ENCODE measurements at places on chromosomes 2 and 18.
A peak's percentile ranks its signal among the peaks of the same experiment; 100 is the strongest.

- no peak for DNase-seq
Measured at GRCh38 chr2:50720697-50721315, 311.1 kb downstream of the NRXN1 start.

DNA sequence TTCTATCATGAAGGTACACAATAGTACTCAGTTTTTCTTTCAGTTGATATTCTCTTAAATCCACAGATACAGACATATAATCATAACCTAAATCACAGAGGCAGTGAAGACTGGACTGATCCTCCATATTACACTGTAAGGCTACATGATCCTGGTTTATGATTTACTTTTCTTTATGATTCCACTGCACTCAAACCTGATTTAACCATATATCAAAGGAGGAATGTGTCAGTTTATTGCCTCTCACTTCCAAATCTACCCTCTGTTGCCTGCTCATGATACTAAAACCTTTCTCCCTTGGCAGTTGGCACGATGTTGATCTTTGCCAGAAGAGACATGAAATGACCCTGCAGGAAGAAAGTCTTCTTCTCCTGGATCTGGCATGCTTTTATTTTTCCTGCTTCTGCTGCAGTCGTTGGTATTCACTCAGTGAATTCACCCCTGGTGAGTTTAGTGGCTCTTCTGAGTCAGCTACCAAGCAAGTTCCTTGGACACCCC lies 426.4 kb downstream of the MBD2 start:
- no peak for DNase-seq

DNA sequence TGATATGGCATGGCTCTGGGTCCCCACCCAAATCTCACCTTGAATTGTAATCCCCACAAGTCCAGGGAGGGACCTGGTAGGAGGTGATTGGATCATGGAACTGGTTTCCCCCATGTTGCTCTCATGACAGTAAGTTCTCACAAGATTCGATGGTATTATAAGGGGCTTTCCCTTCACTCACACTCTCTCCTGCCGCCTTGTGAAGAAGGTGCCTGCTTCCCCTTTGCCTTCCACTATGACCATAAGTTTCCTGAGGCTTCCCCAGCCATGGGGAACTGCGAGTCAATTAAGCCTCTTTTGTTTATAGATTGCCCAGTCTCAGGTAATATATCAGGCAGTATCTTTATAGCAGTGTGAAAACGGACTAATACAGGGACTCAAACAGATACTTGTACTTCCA lies 50.4 kb upstream of the ZNF532 start:
- no peak for DNase-seq

- DNase-seq = no peak
Measured at GRCh38 chr2:240793313-240794177, 26.5 kb downstream of the KIF1A start.

GRCh38 chr2:26401739-26402541 lies at the start of gene DRC1:
Gene DRC1, plus strand, starts transcription at chr2:26401920. Its CDS starts 70 bp downstream, at chr2:26401990.
- DNase-seq = peak; percentile 61

DNA sequence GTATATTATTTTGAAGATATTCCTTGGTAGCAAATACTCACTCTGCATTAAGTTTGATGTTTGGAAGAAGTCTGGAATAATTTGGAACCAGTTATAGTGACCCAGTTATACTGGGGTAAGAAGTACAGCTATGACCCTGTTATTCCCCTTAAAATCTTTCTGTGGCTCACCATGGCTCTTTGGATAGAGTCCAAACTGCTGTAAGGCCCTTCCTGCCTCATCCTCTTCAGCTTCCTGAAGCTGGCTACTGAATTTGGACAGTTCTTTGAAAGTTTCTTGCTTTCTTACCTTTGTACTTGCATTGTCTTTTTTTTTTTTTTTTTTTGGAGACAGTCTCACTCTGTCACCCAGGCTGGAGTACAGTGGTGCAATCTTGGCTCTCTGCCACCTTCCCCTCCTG lies 85.6 kb downstream of the ABI2 start:
- DNase-seq = no peak

- no peak for DNase-seq
Measured at GRCh38 chr2:189254268-189254883, 74.8 kb upstream of the COL5A2 start.

GRCh38 chr2:194126418-194126817 lies 1530.6 kb upstream of the SLC39A10 start:
- DNase-seq = no peak

- DNase-seq = no peak
Measured at GRCh38 chr2:239714116-239714515, 311.0 kb downstream of the NDUFA10 start.

- no peak for DNase-seq
Measured at GRCh38 chr2:127034883-127035611, 71.9 kb downstream of the BIN1 start.

DNA sequence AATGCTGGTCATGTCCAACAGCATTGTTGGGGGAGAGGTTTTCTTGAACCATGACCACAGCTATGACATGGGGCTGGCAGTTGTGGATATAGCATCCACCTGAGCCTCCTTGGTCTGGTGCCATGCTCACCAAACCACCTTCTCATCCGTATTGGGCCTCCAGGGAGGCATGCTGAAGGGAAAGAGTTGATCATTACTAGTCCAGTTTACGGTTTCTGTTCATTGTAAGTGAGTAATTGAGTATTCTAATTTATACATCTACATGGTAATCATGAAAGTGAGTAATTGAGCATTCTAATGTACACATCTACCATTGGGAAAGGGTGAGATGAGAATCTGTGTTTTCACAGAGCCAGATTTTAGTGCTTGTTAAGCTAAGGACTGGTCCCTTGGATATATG lies 6.8 kb downstream of the TMEM87B start:
- DNase-seq = no peak

- DNase-seq = no peak
Measured at GRCh38 chr18:76668546-76668945, 153.8 kb upstream of the ZNF236 start.

DNA sequence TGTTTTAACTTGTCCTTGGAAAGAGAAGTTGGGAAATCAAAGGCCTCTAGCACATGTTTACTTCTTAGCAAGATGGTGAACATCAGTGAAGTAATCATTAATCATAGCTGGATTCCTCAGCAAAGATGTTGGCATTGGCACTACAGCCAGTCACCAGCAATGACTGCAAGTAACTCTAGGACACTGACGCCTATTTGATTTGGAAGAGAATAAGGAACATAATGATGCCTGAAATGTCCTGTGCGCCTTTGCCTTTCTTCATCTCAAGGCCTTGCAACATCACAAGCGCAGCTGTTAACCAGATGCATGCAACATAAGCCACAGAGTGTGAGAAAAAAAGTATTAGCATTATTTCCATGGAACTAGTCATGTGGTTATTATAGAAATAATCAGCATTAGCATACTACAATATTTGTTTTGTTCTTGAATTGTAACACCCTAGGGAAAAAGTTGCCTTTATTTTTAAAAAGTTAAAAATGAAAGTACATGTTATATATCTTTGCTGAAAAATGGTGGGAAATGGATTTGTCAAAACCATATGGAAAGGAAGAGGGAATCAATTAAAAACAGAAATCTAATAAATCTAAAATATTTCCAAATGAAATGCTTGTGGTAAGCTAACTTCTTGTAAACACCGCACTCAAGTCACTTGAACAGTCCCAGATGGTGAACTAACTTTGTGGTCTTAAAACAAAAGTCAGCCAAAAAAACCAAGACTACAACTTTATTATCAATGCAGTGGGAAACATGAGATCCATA lies 55.6 kb downstream of the THADA start:
- peak; percentile 91 for DNase-seq

GRCh38 chr2:28348149-28348567 lies 44.5 kb upstream of the FOSL2 start:
- no peak for DNase-seq

DNA sequence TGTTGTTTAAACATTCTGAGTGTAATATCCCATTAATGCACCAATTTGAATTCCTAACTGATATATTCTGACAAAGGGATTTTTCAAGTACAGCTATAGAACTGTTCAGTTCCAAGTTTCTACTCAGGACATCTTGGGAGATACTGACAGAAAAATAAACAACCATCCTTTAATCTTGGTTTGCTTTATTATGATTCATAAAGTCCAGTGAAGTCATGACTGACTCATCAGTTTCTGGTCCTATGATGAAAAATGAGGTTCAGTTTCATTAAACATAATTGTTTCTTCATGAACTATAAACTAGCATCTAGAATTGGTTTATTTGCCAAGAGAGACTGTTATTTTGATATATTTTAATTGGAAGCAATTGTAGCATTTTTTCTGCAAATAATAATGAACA lies 896.2 kb downstream of the CCDC85A start:
- no peak for DNase-seq

DNA sequence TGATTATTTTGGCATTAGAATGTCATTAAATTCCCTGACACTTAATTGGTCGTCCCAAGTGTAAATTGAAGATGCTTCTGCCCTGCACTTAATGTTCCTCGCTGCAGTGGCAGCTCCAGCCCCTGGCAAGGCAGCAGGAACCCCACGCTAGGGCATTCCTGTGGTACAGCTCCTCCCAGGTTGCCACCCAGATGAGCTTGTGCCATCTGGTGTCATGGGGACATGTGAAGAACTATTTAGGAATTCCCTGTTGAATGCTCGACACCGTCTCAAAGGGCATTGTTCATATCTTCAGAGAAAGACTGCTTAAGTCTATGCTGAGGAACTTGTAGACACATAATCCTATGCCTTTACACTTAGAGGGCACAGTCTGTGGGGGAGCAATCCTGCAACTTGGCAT lies 38.9 kb downstream of the BCL2L11 start:
- no peak for DNase-seq

- peak; percentile 73 for DNase-seq
Measured at GRCh38 chr2:206218796-206219499, 55.5 kb upstream of the ZDBF2 start.

GRCh38 chr2:215622837-215623236 lies 187.0 kb upstream of the FN1 start:
- DNase-seq = no peak

- no peak for DNase-seq
Measured at GRCh38 chr2:1414121-1414520, 858 bp downstream of the TPO start.

- DNase-seq = no peak
Measured at GRCh38 chr2:128354161-128354560, 35.5 kb upstream of the HS6ST1 start.

DNA sequence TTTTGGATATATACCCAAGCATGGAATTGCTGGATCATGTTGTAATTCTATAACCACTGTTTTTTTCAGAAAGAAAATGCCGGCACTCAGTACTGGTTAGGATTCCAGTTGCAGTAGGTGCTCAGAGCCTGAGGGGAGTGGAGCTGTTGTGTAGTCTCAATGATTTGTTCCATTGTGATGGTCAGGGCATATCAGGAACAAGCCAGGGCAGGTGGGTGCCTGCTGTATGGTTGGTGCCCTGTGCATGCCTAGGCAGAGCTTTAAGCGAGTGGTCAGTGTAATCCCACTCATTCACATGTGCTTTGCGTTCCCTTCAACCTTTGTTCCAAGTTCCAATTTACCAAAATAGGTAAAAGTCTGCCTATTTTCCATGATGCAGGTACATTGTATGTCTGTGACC lies 100.9 kb downstream of the FHOD3 start:
- DNase-seq = no peak

DNA sequence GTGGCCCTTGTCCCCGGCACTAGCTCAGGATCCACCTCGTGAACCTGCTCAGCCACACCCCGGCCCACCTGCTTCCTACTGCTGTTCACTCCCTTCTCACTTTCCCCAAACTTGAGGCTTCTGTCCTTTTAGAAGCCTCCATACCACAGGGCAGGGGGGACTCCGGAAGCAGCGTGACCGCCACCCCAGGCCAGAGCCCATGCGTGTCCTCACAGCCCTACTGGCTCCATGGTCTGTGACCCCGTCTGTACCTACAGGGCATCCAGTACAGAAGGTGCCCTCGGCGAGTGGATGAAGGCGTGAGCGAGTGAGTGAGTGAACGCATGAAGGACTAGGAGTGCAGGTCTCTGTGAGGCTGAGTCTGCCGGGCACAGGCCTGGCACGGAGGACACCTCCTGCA lies 253.2 kb downstream of the TWIST2 start:
- DNase-seq = no peak

DNA sequence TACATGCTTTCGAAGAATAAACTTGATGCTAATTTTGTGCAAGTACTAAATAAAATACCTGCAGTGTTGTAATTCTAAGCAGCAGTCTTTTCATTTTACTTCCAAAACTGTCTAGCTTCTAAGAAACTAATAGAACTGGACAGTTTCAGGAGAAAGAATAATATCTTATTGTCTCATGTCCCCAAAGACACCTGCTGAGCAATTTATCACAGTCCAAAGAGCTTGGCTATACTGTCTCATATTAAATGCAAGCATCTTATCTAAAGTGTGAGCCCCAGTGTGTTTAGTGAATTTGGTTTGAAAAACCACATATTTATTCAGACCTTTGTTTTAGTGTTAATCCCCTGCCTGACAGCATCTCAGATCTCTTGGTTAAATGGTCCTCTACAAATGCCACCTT lies 374.3 kb downstream of the TMX3 start:
- DNase-seq = no peak

- DNase-seq = no peak
Measured at GRCh38 chr2:25312958-25313710, 28.6 kb downstream of the DNMT3A start.

DNA sequence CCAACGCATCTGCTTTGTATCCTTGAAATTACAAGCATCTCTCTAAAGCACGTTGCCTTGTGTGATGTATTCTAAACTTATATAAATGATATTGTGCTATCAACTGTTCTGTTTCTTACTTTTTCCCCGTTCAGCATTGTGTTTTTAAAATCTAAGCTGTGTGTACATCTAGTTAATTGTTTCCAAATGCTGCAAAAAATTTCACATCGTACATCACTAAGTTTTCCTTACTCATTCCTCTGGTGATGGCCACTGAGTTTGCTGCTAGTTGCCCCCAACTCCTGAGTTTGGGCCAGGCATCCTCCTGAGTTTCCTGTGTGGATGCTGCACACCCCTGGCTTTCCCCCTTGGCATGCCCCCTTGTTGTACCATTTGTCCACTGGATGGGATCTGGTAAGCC lies 139.7 kb downstream of the MYCN start:
- DNase-seq = no peak

GRCh38 chr18:41320100-41320499 lies 634.9 kb upstream of the PIK3C3 start:
- no peak for DNase-seq

GRCh38 chr18:59671551-59671950 lies 25.7 kb downstream of the CCBE1 start:
- no peak for DNase-seq

- no peak for DNase-seq
Measured at GRCh38 chr18:59189008-59189407, 30.9 kb upstream of the GRP start.

GRCh38 chr2:98297817-98298682 lies 48.2 kb upstream of the CNGA3 start:
- DNase-seq = no peak

GRCh38 chr18:5943514-5943913 lies 48.2 kb upstream of the TMEM200C start:
- no peak for DNase-seq
